Stimulated activated CD4-positive, alpha-beta T cell treated with anti-CD3 and anti-CD28 coated beads, Interleukin-2, amount 100 ng/mL, for 4 hours (primary cell): ENCODE measurements at places on chromosomes 3 and 15.

- no peak for DNase-seq
Measured at GRCh38 chr3:108538083-108538482, 27.7 kb upstream of the MYH15 start.

GRCh38 chr3:22176911-22177310 is 425.9 kb upstream of the ZNF385D start:
- no peak for DNase-seq

- no peak for DNase-seq
Measured at GRCh38 chr15:56538901-56539545, 74.1 kb upstream of the MNS1 start.

- no peak for DNase-seq
Measured at GRCh38 chr15:26771168-26771567, 1.7 kb downstream of the GABRB3 start.

GRCh38 chr3:139601191-139601961 is 61.8 kb upstream of the RBP1 start:
- DNase-seq, result no peak

- no peak for DNase-seq
Measured at GRCh38 chr3:186502966-186503712, 41.0 kb downstream of the CRYGS start.

DNA sequence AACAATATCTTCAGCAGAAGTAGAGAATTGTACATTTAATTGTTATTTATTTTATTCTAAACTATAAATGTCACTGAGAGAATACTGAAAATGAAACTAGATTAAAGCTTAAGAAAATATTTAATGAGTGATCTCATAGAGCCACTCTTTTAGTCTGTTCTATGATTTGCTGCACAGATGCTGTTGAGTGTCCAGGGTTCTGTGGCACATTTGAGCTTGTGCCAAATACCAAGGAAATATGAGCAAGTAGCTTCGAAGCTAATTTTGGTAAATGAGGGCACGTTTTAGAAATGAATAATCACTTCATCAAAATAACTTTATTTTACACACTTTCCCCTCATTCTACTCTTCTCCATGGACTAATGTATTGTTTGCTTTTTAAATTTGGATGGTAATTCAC is 53.6 kb upstream of the THRB start:
- DNase-seq, result no peak

GRCh38 chr3:120468635-120469295 is 18.0 kb upstream of the FSTL1 start:
- DNase-seq, result no peak

DNA sequence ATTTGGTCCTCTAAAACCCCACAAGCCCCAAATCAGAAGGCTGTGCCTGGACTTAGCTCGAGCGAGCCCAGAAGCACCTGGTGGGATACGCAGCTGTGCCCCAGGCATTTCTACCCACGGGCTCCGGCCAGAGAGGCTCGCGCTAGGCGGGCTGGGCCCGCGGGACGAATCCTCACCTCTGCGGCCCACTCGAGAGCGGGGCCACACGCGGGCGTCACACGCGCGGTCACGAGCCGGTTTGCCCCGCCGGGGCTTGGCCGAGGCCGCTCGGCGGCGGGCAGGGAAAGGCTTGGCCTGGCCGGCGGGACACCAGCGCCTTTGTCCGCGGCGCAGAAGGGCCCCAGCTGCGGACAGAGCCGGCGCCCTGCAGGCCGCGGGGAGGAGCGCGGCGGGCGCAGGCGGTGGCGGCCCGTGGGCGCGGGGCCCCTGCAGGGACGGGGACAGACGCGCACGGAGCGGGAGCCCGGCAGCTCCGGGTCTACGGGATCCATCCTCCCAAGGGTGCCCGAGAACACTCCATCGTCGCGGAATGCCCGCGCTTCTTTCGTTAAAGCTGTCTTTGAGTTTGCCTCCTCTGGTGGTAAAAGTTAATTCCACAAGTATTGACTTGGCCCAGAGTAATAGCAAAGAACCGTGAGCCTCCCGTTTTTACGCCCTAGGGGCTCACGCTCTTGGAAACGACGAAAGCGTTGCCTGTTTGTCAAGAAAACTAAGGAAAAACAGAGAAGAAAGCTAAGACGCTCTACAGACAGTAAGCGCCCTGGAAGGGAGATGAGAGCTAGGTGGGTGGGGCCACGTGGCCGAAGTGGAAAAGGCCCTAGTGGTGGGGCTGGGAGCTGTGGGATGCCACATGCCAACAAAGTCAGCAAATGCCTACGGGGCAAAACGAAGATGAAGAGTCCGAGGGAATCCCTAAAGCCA is 26.4 kb downstream of the TYRO3 start:
- DNase-seq, result peak; percentile 13

DNA sequence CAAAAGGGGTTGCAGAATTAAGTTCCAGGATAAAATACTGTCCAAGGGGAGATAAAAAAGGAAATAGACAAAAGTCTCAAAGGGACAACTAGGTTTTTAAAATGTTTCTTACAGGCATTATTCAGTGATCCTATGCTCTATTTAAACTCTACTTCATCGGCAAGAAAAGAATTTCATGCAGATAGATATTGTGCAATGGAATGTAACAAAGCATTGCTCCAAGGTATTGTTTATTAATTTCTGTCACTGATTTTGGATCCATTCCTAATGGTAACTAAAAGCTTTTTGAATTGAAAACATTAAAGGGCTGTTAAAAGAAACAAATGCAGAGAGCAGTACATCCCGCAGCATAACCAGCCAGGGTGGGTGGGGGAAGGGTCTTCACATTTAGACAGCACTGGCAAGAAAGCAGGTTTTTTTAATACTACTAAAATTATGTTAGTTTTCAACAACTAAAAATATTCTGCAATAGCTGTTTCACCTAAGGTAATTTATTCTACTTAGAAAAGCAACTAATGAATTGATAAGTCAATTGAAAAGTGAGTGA is 82.9 kb downstream of the THBS1 start:
- DNase-seq, result no peak

DNA sequence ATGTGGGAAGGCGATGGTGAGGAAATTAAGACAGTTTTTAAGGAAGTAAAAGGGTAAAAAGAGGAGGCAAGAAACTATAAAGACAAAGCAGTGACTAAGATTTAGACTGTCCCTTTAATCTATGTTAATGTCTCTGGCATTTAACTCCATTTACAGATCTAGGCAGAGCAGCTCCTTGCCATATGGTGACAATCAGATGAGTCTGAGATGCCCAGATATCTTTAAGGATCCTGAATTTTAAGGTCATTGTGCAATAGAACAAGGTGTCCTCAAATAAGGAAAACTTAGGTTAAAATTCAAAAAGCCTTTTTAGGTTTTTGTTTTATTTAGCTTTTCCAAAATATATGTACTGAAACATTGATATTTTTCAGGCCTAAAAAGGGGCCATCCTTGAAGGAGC is 24.1 kb downstream of the RASGRP1 start:
- DNase-seq, result no peak

GRCh38 chr3:11835028-11835639 is 11.6 kb downstream of the TAMM41 start:
- DNase-seq, result no peak

- DNase-seq, result no peak
Measured at GRCh38 chr15:58877999-58878825, 55.3 kb downstream of the SLTM start.

DNA sequence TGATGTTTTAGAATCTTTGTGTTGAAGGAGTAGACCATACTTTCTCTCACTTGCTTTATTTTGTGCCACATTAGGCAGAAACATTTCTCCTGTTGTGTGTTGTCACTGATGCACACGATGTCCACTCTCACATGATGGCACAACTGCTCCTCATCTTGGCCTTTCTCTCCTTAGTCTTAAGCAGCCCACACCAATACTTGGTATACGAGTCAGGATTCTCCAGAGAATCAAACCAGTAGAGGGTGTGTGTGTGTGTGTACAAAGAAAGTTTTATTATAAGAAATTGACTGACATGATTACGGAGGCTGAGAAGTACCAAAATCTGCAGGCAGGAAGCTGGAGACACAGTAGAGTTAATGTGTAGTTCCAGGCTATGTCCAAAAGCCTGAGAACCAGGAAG is 187.1 kb downstream of the ALCAM start:
- DNase-seq, result no peak

- DNase-seq, result no peak
Measured at GRCh38 chr3:24018784-24019570, 73.9 kb downstream of the NR1D2 start.
